NCI-H1436 treated with DMSO at 0.1 percent for 48 hours (cell line): ENCODE measurements at places on chromosomes 12 and 14.

- DNase-seq: no peak
These were observed 11.3 kb downstream of the TSFM start for GRCh38 chr12:57793920-57794319.

GRCh38 chr12:7265251-7265650, 38.6 kb upstream of the ACSM4 start:
- no peak for DNase-seq

GRCh38 chr12:104669851-104670337, 213.1 kb downstream of the CHST11 start:
- no peak for DNase-seq

GRCh38 chr14:99522025-99522401, 40.8 kb downstream of the CCNK start:
- no peak for DNase-seq

- DNase-seq: no peak
These were observed 42.6 kb downstream of the GALNT8 start for GRCh38 chr12:4762773-4763172.

GRCh38 chr12:109157986-109158385, 41.6 kb downstream of the ACACB start:
- DNase-seq: no peak

GRCh38 chr12:71503579-71504391, 64.2 kb downstream of the LGR5 start:
- DNase-seq: no peak

DNA sequence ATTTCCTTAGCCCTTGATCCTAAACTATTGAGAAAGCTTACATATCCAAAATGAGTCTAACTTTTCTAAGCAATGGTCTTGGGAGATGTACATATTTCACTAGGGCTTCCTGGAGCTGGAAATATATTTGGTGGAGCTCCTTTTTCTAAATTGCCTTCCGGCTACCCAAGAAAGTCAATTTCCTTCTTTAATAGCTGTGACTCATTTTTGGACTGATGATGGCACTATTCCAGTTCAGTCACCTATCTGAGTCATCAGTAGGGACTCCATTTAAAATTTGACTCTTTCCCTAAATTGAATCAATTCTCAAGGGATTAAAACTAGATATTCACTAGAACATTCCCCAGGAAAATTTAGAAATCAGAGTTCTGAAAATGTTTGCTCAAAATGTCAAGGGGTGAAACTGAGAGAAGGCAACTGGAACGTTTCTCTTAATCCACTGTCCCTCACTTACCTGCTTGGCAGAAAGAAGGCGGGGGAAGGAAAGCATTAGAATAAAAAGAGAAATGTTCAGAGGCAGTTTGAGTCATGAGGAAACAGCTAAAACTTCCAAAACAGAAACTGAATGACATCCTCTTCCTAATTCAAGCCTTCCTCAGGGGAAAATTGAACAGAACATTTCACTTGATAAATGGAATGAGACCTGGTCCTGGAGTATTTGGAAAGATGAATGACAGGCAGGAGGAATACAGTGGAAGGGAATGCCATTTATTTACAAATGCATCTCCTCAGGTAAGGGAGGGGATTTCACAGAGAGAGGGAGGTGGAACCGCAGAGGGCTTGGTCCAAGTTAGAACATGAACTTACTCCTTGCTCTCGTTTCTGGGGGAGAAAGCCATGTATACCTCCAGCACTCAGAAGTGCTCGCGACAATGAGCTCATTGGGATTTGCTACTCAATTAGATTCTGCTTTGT, 91.2 kb downstream of the RGS6 start:
- no peak for DNase-seq

DNA sequence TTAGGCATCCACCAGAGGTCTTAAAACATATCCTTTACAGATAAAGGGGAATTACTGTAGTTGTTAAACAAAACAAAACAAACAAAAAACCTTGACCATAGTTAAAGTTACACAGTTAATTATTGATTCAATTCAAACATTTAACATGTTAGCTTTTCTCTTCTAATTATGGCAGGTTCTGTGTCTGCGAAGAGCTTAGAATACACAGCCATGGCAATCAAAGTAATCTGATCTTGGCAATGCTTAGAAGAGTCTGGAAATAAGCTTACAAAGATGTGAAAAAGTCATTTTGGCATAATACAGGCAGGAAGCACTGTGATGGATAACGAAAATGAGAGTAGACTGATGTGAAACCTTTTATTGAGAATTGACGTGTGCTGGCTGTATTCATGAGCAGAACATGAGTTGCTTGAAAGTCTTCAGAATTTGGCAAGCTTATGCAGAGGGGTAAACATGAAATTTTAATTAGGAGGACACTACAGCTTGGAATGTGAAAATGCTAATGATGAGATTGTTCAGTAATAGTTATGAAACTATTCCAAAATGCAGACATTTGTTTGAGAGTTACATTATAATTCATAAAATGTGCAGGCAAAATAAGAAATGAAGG, 629.6 kb downstream of the FSCB start:
- no peak for DNase-seq

GRCh38 chr14:22781301-22781991, 15.0 kb downstream of the OXA1L start:
- no peak for DNase-seq
